T-helper 22 cell (primary cell): ENCODE measurements at places on chromosomes 4 and X.

- DNase-seq: no peak
These were observed 110.5 kb downstream of the ANXA3 start for GRCh38 chr4:78661921-78662521.

- no peak for DNase-seq
These were observed 16.3 kb downstream of the C4orf50 start for GRCh38 chr4:6001680-6002491.

GRCh38 chr4:105620640-105621323 is 68.4 kb downstream of the ARHGEF38 start:
- DNase-seq: no peak

- DNase-seq: no peak
These were observed 12.5 kb upstream of the CTSO start for GRCh38 chr4:155966171-155966570.

DNA sequence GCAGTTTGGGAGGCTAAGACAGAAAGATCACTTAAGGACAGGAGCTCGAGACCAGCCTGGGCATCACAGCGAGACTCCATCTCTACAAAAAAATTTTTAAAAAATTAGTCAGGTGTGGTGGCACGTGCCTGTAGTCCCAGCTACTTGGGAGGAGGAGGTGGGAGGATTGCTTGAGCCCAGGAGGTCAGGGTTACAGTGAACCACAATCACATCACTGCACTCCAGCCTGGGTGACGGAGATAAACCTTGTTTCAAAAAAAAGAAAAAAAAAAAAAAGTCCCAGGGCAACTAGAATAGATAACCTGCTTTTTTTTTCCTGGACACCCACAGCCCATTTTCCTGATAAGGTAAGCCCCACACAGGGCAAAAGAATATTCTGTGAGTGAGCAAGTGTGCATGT is 96.3 kb downstream of the C4orf51 start:
- DNase-seq: no peak

DNA sequence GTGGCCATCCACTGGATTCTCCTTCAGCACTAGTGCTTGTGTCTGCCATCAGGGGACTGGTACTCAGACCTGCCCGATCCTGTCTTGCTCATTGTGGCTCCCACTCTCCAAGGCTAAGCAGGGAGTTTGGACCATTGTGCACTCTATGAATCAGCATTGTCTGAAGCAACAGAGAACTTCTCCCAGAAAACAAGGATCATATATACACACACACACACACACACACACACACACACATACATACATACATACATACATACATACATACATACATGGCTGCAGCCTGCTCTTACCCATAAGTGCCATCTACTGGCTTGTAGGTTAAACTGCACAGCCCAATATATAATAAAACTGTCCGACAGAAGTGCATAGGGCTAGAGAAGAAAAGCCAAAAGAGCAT is 345.3 kb upstream of the LCORL start:
- DNase-seq: no peak

- DNase-seq: no peak
These were observed 30.3 kb downstream of the FHIP1A start for GRCh38 chr4:151439320-151439719.

- no peak for DNase-seq
These were observed 136.6 kb downstream of the NWD2 start for GRCh38 chr4:37381040-37381668.

- no peak for DNase-seq
These were observed 8.3 kb downstream of the SPATA18 start for GRCh38 chr4:52059372-52059771.

- DNase-seq: no peak
These were observed 28.5 kb downstream of the MOB1B start for GRCh38 chr4:70930530-70931256.

- DNase-seq: no peak
These were observed 3.3 kb downstream of the TMEM47 start for GRCh38 chrX:34653811-34654210.

GRCh38 chrX:85907316-85907715 is 140.0 kb downstream of the CHM start:
- no peak for DNase-seq

GRCh38 chr4:48222491-48222890 is 47.1 kb downstream of the TEC start:
- DNase-seq: no peak

- no peak for DNase-seq
These were observed 32.3 kb downstream of the RASL11B start for GRCh38 chr4:52894443-52894842.

- DNase-seq: no peak
These were observed 1999.4 kb upstream of the AGA start for GRCh38 chr4:179441596-179441995.

GRCh38 chrX:127764674-127765073 is 287.5 kb downstream of the ACTRT1 start:
- no peak for DNase-seq

- no peak for DNase-seq
These were observed 94.6 kb upstream of the INPP4B start for GRCh38 chr4:142940425-142941330.

- DNase-seq: no peak
These were observed 87.0 kb downstream of the AFAP1 start for GRCh38 chr4:7852568-7853185.

GRCh38 chr4:89914609-89915550 is 20.2 kb downstream of the MMRN1 start:
- no peak for DNase-seq

GRCh38 chr4:140374130-140374477 is 658 bp downstream of the SCOC start:
- no peak for DNase-seq

DNA sequence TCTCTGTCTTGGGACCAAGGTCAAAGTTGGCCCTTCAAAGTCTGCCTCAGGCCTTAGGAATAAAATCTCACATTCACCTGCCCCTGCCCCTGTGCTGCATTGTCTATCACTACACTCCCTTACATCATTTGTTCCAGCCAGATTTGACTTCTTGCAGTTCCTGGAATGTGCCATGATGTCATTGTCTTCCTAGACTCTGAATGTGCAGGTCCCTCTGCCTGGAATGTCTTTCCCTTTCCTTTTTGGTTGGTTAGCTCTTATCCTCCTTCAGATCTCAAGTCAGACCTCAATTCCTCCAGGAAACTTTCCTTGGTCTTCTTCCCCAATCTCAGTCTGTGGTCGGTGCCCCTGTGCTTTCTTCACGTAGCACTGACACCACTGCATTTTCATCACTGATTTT is 67.7 kb upstream of the EFNB1 start:
- DNase-seq: no peak

DNA sequence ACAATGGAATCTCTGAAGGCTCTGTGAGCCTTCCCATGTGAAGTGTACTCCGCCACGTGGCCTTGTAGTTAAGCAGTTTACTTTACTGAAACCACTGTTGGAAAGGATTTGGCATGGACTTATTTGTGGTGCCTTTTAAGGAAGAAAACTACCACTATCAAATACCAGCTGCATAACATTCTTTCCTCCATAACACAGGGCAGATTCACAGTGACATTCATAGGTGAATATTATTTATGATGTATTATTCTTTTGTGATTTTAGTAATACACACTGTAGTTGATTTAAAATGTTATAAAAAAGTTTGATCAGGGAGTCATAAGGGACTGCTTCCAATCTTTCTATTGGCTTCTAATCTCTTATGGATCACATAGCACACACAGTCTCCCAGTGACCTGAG is 192.5 kb upstream of the AGTR2 start:
- no peak for DNase-seq

DNA sequence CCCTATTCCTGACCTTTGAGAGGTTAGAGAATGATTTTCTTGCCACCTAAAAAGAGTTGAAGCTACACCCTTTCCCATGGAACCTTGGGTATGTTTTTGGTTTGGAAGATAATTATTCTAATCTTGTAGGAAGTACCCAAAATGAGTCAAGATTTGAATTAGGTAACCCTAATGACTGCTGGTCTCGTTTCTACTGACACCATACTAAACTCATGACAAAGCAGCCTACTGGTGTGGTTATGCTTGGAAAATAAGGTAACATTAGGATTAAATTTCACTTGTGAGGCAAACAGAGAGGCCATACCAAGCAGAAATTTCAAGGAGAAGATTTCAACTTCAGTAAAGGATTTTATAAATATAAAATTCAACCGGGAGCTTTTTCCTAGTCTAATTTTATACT is 107.9 kb downstream of the FBXW7 start:
- no peak for DNase-seq

- DNase-seq: no peak
These were observed at the start of gene ETNPPL for GRCh38 chr4:108762559-108763225. Gene ETNPPL (minus strand): TSS chr4:108763053. CDS start chr4:108762898, 155 bp downstream.

- no peak for DNase-seq
These were observed 182.8 kb downstream of the BANK1 start for GRCh38 chr4:101973361-101973760.

DNA sequence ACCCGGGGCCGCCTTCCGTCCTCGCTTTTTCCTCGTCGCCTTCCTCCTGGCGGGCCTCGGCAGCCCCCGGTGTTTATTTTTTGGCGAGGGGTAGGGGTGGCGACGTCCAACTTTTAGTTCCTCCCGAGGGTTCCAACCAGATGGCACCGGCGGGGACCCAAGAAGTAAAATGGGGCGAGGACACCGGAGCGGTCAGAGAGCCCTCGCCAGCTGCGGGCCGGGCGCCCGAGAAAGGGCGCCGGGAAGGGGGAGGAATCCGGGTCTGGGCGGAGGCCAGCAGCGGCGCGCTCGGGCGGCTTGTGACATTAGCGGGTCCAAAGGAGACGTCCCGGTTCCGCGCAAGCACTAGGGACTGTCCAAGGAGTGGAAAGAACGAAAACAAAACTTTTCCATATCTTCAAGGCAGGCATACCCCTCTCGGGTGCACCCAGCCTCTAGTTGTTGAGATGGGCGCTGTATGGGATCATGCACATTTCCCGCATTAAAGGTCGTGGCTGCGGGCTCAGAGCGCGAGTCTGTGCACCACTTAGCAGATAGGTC is 691 bp upstream of the USP46 start:
- no peak for DNase-seq

DNA sequence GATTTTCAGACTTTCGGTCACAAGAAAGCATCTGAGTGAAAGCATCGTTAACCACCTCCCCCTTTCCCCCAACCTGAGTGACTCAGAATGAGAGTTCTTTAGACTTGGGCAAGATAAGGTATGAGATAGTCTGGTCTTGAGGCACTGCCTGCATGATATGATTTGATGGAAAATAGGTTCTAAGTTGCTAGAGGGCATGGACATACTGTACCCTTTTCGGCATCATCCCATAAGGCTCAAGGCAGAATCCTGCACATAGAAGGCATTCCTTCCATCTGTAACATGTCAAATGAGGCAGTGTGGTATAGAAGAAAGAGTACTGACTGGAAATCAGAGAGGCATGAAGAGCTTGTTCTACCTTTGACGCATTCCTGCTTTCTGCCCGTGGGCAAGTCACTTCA is 16.8 kb upstream of the AMOT start:
- DNase-seq: no peak

DNA sequence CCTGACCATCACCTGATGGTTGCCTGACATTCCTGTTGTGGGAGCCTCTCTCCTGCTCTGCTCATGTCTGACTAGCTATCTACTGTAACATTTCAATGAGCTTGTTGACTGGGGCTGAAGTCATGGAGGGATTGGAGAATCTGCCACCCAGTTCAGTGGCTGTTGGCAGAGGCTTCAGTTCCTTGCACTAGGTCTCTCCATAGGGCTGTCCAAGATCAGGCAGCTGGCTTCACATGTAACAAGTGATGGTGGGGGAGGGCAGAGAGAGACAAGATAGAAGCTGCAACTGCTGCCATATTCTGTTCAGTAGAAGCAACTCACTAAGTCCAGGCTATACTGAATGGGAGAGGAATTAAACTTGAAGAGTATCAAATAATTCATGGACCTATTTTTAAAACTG is 14.1 kb upstream of the CCNI start:
- DNase-seq: no peak

- no peak for DNase-seq
These were observed 153.2 kb upstream of the FRG1 start for GRCh38 chr4:189787216-189788031.

DNA sequence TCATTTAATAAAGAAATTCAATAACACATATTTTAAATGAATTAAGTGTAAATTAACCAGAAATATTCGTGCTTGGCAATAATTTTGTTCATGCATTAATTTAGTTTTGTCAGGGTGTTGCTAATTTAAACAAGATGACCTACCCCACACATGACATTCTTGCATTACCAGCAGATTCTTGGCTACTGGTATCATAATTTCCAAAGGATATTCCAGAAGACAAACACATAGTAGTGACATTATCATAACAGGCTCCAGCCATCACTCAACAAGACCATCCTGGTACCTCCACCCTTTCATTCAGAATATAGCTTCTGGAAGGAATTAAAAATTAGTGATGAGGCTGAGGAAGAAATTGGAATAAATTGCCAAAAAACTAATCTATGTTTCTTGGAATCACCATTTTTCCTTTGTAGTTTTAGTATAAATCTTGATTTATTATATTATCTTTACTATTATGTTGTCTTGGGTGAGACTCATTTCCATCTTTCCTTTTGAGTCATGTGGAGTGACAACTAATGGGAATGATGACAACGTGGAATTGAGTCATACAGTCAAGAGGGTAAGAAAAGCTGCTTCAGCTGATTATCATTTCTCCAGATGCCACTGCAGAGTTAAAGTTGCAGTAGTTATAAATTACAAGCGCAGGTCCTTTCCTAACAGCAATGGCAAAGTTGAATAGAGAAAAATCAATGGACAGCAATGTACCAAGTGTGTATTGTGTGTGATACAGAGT is 30.9 kb upstream of the HHIP start:
- no peak for DNase-seq

GRCh38 chr4:170675568-170676262 is 586.0 kb upstream of the AADAT start:
- no peak for DNase-seq

DNA sequence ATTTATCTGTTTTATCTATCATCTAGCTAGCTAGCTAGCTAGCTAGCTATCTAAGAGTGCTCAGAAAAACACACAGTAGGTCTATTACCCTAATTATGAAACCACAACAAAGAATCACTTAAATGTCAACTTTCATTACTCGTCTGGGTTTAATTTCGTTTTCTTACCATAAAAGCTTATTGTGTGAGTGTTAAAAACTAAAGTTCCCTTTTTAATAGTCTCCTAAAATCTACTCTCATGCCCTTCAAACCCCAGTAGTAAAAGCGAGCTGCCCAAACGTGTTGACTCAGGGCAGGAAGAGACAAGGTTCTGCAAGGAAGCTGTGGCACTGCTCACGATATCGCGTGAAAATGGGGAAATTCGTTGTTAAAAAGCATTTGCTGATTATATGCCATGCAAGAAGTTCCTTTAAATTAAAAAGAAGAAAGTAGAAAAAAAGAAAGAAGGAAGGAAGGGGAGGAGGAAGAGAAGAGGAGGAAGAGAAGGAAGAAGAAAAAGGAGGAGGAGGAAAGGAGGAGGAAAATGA is 595 bp downstream of the MBNL3 start:
- peak; percentile 1 for DNase-seq
